ENCODE measurements at places on chromosomes 5 and 9. TPM values are rescaled to one million over a fixed set of nuclear protein-coding genes. Genes with fewer than 3 reads are reported as not detected.

Gene OBP2B
- total RNA-seq, result not detected

DNA sequence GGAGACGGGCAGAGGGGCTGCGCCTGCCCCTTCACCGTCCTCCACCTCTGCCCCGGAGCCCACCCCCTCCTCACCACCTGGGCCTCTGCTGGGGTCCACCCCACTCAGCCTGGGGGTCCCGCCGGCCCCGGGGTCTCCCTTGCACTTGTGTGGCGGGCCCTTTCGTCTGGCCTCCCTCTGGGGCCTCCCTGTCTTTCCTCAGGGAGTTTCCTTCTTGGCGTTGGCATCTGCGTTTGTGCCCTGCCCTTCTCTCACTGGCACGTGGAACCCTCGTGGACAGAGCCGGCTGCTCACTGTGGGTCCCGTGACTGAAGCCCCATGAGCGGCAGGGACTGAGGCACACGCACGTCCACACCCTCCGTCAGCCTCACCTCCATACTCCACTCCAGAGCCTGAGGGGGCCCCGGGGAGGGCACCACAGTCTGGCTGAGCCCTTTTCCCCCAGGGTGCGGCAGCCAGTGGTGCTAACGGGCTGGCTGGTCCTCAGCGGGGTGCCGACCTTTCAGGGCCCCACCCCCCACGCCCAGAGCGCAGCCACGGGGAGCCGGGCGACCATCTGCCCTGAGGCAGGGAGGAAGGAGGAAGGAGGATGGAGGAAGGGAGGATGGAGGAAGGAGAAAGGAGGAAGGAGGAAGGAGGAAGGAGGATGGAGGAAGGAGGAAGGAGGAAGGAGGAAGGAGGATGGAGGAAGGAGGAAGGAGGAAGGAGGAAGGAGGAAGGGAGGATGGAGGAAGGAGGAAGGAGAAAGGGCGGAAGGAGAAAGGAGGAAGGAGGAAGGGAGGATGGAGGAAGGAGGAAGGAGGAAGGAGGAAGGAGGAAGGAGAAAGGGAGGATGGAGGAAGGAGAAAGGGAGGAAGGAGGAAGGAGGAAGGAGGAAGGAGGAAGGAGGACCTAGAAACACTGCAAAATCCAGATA lies 53.0 kb upstream of the NRARP start:
- DNase-seq, result peak; percentile 36

DNA sequence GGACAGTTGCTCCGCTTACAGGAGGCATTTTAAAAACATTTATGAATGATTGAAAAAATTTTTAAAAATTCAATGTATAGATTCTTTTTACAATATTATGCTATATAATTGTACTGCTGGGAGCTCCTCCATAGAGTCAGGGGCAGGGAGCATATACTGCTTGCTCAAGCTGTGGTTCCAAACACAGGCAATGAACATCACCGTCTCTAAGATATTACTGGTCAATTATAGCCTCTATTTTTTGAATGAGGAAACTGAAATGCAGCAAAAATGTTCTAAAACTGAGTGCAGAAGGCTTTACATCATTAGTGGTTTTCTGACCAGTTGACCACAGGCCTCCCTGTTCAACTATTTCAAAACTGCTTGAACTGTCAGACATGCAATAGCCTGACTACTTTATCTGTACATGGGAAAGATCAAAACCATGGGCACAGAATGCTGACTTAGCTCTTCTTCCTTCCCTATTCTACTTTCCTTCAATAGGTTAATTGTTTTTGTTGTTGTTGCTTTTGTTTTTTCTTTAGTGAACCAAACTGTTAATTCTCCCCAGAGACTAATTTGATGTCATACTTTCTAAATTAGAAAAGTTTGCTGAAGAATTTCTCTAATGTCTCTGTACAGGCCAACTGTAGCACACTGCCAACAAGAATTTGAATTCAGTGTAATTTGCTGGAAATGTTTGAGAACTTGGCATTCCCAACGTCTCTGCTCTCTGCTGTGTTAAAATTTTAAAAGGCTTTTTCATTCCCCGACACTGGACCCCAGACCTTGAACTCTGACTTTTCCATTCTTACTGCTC lies 107.6 kb upstream of the MPDZ start:
- no peak for DNase-seq

DNA sequence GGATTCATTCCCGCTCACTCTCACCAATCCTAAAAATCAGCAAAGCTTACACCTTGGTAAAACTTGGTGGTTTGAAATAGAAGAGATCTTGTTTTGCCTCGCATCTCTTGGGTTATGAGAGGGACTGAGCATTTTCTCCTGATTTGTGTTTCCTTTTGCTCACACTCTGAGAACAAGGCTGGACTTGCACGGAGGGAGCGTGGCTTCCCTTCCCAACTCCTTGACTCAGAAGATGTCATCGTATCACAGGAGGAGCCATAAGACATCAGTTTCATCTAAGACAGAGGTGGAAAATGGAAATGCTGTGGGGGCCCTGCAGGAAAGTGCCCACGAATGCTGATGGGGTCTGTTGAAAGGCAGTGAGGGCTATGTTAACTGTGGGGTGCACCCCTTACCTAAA lies 37.4 kb downstream of the CTSL start:
- no peak for DNase-seq

- no peak for DNase-seq
Measured at GRCh38 chr9:6272229-6272598, 56.0 kb upstream of the TPD52L3 start.
